ENCODE measurements at places on chromosomes 6 and 20.

- DNase-seq: no peak
Measured at GRCh38 chr20:1373036-1373435, 19.8 kb downstream of the FKBP1A start.

- no peak for DNase-seq
Measured at GRCh38 chr6:94052749-94053148, 633.4 kb upstream of the EPHA7 start.

- no peak for DNase-seq
Measured at GRCh38 chr20:23519556-23519955, 28.6 kb downstream of the CST8 start.

GRCh38 chr6:6105472-6106036, 98.8 kb upstream of the NRN1 start:
- no peak for DNase-seq

DNA sequence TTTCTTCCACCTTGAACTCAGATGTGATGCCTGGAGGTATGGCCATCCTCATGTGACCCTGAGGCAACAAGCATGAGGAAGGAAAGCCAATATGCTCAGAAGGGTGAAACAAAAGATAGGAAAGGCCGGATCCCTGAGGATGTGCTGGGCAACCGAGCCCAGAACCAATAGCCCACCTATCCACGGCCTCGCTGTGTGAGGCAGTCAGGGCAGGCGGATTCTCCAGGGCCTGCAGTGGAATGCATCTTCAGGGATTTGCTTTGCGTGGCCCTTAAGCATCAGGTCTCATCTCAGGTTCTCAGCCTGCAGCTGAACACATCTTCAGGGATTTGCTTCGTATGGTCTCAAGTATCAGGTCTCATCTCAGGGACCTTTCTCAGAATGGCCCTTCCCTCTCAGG, 139.8 kb downstream of the ANKRD60 start:
- DNase-seq: no peak

GRCh38 chr20:3090565-3090964, 6.0 kb upstream of the AVP start:
- DNase-seq: no peak

DNA sequence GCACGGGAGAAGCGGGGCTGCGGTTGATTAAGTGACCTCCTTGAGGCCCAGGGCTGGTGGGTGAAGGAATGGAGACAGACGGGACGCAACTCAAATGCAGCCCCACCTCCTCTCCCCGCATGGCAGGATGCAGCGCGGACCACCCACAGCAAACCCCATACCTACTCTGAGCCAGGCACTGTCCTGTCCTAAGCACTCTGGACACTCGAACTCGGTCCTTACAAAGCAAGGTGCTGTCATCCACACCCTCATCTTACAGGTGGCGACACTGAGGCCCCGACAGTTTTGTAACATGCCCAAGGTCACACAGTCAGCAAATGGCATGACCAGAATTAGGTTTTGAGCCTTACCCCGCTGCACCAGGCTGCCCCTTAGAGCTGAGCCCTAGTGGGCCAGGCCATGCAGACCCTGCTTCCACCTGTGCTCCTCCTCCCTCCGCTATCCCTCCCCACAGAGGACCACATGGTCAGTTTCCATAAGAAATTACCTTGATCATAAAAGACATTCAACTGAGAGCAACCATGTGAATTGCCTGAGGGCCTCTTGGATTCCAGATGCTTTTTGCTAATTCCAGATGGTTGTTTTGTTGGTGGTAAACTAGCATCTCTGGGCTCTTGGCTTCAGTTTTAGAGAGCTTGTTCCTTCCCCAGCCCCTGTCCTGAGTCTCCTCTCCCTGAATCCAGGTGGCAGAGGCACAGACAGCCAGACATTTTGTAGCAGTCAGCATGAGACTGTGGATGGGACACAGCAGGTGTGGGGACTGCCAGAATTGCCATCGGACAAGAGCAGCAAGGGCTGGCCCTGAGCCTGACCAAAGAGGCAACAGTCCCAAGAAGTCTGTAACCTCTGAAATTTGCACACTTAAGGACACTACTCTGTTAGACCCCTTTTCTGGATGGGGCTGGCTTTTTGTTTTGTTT, 171.9 kb upstream of the PMEPA1 start:
- no peak for DNase-seq

DNA sequence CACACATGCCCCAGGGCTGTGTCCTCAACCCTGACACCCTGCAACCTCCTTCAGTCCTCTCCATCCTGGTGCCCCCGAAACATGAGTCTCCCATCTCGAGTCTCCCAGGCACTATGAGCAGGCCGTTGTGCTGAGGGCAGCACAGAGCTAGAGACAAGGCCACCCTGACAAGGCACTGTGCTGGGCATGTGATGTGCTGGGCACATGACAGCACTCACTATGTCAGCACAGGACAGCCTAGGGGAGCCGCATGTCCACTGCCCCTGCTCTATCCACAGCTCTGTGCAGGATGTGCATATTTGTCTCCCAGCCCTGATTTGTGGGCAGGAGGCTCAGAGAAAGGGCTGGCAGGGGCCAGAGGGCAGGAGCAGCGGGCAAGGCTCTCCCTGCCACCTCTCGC, 362.1 kb upstream of the AGPAT4 start:
- DNase-seq: no peak

- DNase-seq: no peak
Measured at GRCh38 chr6:130105996-130106704, 87.8 kb downstream of the L3MBTL3 start.

- no peak for DNase-seq
Measured at GRCh38 chr6:167803816-167804215, 22.9 kb upstream of the AFDN start.

- DNase-seq: no peak
Measured at GRCh38 chr6:158713469-158713868, 63.6 kb downstream of the SYTL3 start.

GRCh38 chr6:90098001-90098531, 198.6 kb downstream of the BACH2 start:
- peak; percentile 80 for DNase-seq
